Activated naive CD4-positive, alpha-beta T cell (primary cell): ENCODE measurements at places on chromosomes 5 and 9.

- no peak for DNase-seq
Observed at GRCh38 chr5:166031926-166032325, 2259.5 kb upstream of the WWC1 start.

DNA sequence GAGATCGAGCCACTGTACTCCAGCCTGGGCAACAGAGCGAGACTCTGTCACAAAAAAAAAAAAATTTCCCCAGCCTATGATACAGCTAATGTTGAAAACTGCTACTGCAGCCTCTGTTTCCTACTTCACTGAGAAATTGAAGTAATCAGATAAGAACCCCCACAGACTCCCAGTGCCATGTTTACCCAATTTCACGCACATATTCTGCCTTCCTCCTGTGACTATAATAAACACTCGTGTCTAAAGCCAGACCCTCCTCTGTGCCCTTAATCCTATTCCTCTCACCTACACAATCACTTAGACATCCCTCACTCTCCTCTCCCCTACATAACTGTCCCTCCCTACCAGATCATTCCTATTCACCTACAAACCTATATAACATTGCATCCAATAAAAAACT, 6.4 kb downstream of the ARAP3 start:
- DNase-seq, result no peak

GRCh38 chr5:116572350-116573278, 2.0 kb downstream of the SEMA6A start:
- DNase-seq, result no peak

DNA sequence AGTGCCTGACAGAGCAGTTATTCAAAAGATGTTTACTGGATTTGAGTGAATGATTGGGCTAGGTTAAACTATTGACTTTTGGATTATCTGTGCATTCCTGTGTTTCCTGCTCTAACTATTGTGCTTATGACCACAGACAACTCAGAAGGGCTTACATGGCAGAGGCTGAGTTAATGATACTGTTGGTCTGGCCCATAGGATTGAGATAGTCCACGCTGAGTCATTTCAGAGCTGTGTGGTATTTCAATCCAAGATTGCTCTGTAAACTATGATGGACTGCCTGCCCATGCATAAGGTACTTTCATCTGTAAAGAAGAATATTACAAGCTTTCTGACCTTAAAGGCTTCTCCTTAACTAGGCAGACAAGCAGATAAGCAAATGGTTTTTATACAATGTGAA, 49.1 kb upstream of the SLIT3 start:
- DNase-seq, result no peak

GRCh38 chr5:8843771-8844170, 702.1 kb downstream of the SEMA5A start:
- DNase-seq, result no peak

DNA sequence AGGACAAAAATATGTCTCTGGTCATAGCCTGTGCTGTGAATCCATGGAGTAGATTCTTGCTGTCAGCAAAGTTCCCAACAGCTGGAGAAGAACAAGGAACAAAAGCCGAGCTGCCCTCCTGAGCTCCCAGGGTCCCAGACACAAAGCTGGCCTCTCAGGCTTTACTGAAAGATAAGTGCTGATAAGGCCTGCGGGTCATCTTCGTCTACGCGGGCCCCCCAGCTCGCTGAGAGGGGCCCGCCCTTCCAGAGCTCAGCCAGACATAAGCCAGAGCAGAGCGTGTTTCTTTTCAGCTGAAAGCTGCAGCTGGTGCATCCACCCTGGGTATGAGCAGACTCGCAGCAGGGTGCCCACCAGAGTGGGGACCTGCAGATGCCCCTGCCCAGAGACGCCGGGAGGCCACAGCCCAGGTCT, 84.7 kb downstream of the HSD17B3 start:
- no peak for DNase-seq
